ENCODE measurements at places on chromosomes 5 and 9.
A peak's percentile ranks its signal among the peaks of the same experiment; 100 is the strongest.

- no peak for DNase-seq
Measured at GRCh38 chr9:135512904-135513303, 8.3 kb upstream of the LCN1 start.

DNA sequence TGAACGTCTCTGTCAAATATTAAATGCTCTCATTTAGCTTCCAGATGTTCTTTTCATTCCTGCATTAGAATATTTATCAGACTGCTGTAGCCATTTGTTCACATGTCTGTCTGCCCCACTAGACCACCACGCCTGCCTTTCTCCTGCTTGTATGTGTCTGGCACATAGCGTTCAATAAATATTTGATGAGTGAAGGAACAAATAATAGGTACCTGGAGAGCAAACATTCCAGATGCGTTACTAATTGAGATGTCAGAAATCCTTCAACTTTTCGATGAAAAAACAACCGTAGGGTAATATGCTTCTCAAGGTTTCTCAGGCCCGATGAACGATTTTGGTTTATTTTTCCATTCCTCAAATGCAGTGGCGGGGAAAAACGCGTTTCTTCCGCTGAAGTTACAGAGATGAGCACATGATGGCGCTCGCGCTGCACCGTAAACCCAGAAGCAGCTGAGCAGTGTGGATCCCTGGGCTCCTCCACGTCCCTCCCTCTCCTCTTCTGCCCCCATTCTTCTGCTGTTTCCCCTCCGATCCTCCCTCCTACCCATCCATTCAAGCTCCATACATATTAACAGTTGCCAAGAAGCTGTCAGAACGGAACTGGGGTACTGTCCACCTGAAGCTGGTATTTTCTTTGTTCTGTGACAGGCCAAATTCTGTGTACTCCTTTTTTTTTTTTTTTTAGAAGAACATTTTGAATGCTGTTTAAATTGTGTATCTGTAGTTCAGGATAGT is 245.4 kb downstream of the MPDZ start:
- DNase-seq: peak; percentile 95

GRCh38 chr5:86626149-86626548 is 8.4 kb downstream of the COX7C start:
- no peak for DNase-seq

GRCh38 chr5:131475541-131475941 is 159.5 kb downstream of the RAPGEF6 start:
- DNase-seq: no peak

- peak; percentile 45 for DNase-seq
Measured at GRCh38 chr9:95018099-95018936, 291.8 kb downstream of the AOPEP start.

GRCh38 chr5:107484281-107484680 is 186.5 kb downstream of the EFNA5 start:
- no peak for DNase-seq

GRCh38 chr9:34322899-34323591 is 6.0 kb downstream of the KIF24 start:
- DNase-seq: no peak

DNA sequence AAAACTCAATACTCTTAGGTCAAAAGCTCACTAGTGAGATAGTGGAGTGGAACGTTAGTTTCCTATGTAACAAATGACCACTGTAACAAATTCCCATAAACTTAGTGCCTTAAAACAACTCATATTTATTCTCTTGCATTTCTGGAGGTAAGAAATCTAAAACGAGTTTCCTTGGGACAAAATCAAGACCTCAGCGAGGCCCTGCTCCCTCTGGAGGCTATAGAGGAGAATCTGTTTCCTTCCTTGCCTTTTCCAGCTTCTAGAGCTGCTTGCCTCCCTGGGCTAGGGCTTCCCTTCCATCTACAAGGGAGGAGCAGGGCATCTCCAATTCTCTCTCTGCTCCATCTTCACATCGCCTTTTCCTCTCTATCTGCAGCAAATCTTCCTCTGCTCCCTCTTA is 32.0 kb downstream of the SEMA5A start:
- DNase-seq: no peak

GRCh38 chr5:76445063-76445462 is 42.0 kb downstream of the IQGAP2 start:
- DNase-seq: no peak

GRCh38 chr5:163893281-163893680 is 387.9 kb downstream of the MAT2B start:
- DNase-seq: no peak

DNA sequence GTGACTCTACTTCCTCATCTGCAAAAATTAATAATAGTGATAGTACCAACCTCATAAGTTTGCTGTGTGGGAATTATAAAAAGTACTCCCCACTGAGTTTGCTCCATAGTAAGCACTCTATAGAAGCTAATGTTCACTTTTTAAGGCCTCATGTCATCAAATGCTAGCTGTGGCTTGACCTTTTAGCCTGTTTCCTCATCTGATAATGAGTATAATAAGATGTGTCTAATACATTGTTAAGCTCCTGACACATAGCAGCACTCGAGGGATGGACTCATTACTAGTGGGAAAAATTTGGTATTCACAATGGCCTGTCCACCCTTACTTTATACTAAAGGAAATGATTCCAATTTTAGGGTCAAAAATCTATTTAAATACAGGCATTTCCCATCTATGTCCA is 26.1 kb upstream of the CAST start:
- DNase-seq: no peak

DNA sequence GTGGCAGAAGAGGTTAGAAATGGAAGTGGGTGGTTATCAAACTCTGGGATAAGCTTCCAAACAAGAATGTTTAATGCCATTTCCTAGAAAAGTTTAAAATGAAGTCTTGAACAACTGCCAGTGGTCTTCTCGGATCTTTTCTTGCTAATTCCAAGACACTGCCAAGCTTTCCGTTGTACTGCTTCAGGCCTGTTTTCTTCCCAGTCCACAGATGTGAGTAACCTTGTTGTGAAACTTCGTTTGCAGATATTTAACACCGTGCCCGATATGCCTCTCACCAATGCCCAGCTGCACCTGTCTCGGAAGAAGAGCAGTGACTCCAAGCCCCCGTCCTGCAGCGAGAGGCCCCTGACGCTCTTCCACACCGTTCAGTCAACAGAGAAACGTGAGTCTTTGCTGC is 269.8 kb downstream of the NR3C1 start:
- DNase-seq: no peak

DNA sequence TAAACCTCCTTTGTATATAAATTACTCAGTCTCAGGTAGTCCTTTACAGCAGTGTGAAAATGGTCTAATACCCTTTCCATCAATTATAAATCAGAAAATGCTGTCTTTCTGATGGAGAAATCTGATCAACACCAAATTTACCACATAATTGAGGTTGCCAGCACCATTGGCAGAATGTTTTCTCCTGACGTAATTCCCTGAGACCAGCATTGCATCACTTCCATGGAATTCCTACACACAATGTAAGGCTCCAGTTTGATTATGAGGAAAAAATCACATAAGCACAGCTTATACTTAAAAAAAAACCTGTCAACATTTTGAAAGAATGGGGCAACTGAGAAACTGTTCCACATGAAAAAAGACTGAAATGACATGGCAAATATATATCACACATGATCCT is 618.7 kb upstream of the CDH6 start:
- no peak for DNase-seq

DNA sequence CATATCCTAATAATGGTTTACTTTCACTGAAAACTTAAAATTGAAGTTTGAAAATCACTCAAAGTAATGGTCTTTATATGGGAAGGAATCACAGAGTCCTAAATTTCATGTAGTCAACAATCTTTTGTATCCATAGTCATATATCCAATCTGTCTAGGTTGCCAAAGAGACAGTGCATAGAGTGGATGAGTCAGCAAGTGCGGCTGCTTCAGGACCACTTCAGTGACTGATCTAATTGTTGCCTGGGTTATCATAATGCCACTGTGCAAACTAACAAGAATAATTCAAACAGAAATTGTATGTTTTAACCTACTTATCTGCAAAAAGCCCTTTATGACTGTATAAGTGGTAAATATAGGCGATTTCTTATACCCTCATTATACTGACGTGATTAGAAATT is 211.3 kb upstream of the PRR16 start:
- no peak for DNase-seq

All from eye (tissue), 1 donor.